ENCODE measurements at places on chromosomes 1 and 21. TPM values are rescaled to one million over a fixed set of nuclear protein-coding genes. Genes with fewer than 3 reads are reported as not detected.

Gene OVAAL
- 2.0 TPM for total RNA-seq

Gene KDM5B
- total RNA-seq = 10.8 TPM

Gene OR2AK2
- not detected for total RNA-seq

Gene DDX20
- total RNA-seq = 6.6 TPM

Gene C1QA
- total RNA-seq = 124 TPM

Gene ILDR2
- total RNA-seq = 1.8 TPM

- DNase-seq = no peak
These were observed 78.2 kb downstream of the MACF1 start for GRCh38 chr1:39282537-39283216.

GRCh38 chr21:38267136-38267755, 10.5 kb downstream of the KCNJ15 start:
- DNase-seq = no peak

DNA sequence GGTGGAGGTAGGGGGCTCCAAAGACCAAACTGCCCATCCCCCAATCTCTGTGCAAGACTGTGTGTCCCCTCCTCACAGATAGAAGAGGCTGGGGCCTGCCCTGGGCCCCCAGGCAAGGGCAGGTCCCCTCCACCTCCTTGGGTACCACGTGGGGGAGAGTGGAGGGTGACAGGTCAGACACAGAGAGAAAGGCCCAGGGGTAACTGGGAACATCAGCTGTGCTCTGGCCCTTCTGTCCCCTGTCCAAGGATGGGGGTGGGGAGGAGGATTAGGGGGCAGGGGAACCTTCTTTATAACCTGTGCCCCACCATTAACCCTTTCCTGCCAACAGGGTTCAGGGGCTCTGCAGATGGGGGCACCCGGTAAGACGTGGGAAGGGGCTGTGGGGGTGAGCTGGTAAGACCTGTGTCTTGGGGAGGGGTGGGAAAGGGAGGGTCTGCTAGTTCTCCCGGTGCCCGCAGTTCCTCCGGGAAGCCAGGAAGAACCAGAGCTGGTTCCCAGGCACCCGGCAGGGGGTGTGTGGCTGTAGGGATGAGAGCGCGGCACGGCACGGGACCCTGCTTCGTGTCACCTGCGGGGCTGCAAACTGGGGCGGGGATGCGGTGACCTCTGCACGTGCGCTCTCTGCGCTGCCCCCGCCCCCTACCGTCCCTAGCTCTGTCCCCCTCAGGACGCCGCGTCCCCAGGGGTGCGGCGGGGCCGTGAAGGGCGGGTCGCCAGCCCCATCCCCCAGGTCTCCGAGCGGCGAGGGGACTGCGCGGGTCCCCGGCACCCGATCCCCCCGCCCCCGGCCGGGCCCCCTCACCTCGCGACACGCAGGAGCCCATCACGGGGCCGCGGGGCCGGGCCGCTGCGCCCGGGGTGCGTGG, 601 bp downstream of the FAM131C start:
- DNase-seq = no peak

DNA sequence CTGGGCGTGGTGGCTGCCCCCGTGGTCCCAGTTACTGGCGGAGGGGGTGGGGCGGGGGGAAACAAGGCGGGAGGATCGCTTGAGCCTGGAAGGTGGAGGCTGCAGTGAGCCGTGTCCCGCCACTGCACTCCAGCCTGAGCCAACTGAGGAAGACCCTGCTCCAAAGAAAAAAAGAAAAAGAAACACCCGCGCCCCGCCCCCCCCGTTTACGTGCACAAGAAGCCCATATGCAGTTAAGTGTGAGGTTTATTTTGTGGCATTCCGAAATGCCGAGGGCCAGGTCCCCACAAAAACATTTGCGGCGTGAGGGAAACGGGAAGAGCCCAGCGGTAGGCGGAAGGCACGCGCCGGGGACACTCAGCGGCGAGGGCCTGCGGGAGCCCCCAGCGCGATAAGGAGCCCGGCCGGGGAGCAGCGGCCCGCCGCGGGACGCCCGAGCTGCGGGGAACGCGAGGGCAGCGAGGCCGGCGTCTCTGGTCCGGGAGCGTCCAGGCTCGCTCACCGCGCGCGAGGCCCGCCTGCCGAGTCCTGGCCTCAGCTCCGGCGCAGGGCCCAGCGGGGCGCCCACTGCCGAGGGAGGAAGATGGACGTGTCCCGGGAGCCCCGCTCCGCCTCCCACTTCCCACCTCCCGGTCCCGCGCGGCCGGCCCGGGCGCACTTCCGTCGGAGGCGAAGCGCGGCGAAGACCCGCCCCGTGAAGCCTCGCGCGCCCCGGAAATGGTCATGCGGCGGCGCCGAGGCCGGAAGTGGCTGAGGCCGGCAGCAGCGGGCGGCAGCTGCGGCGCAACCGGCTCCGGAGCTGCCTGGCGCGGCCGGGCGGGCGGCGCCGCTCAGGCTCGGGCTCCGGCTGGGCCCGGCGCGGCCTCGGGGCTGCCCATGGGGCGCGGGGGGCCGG, at the start of gene TRAPPC10:
TSS of gene TRAPPC10 (plus strand) at position 731 of the 895 bp plus-strand sequence. CDS start 185 bp downstream, outside the sequence.
- peak; percentile 95 for DNase-seq

DNA sequence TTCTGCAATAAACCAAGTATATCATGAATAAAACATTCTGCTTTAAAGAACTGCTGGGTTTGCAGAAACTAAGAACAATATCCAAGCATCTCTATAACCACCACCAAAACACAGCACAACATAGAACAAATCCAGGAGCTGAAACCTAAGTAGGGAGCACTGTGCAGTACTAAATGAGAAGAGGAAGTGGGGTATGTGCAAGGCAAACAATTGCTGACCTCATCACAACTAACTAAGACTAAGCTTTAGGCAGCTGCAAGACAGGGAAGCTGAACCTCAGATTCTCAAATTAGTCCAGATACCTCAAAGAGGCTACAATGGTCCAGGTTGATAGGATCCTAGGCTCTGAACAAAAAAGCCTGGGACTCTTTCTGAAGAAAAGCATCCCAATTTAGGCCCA, 172.6 kb downstream of the SLC44A5 start:
- no peak for DNase-seq

DNA sequence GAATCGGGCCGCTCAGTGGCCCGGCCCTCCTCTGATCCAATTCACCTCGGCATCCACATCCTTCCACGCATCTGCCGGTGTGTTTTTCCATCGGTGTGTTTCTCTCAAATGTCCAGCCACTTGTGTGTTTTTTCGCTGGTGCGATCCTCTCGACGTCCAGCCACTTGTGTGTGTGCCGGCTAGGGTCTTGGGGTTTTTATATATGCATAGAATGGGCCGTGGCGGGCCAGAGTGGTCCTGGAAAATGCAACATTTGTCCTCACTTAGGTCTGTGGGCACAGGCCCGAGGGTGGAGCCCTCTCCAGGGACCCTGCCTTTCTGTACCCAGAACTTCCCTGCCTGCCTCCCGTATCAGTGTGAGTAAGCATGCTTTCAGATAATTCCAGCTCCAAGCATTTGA, 1106.4 kb downstream of the AMY1C start:
- DNase-seq = peak; percentile 54

Data from Right ventricle myocardium inferior (tissue), 1 donor.